AG04450 (cell line): ENCODE measurements at places on chromosomes 5 and 9. TPM values are rescaled to one million over a fixed set of nuclear protein-coding genes. Genes with fewer than 3 reads are reported as not detected.

GRCh38 chr5:1100664-1101574 lies 10.9 kb downstream of the SLC12A7 start:
- DNase-seq = no peak

GRCh38 chr5:149150457-149150856 lies 9.2 kb downstream of the ABLIM3 start:
- no peak for DNase-seq

- no peak for DNase-seq
Observed at GRCh38 chr5:156450778-156451177, 123.8 kb downstream of the SGCD start.

- no peak for DNase-seq
Observed at GRCh38 chr9:116550696-116551436, 136.2 kb upstream of the TRIM32 start.

GRCh38 chr9:122954253-122954691 lies 13.5 kb downstream of the RABGAP1 start:
- DNase-seq = no peak

GRCh38 chr9:16103620-16104397 lies 551.0 kb downstream of the CCDC171 start:
- DNase-seq = no peak

DNA sequence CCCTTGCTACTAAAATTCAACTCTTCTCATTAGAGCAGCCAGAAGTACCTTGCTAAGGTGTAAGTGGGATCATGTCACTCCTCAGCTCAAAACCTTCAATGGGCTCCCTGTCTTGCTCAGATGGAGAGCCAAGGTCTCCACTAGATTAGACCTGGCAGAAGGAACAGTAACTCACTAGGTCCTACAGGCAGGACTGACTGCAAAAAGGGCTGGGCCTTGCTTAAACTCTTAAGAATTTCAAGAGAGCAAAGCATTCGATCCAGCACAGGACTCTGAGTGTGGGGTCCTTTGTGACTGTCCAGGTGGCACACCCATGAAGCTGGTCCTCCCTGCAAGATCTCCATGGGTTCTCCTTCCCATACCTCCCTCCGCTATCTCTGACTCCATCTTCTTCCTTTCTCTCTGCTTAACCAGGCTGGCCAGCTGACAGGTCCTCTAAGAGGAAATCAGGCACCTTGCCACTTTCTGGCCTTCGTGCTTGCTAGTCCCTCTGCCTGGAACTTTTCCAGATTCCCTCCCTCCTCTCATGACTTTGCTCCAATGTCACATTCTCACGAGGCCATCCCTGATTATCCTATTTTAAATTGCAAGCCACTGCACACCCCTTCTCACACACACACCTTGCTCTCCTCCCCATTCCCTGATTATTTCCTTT lies 70.2 kb downstream of the BASP1 start:
- no peak for DNase-seq

- no peak for DNase-seq
Observed at GRCh38 chr5:113531481-113532159, 18.1 kb downstream of the YTHDC2 start.

DNA sequence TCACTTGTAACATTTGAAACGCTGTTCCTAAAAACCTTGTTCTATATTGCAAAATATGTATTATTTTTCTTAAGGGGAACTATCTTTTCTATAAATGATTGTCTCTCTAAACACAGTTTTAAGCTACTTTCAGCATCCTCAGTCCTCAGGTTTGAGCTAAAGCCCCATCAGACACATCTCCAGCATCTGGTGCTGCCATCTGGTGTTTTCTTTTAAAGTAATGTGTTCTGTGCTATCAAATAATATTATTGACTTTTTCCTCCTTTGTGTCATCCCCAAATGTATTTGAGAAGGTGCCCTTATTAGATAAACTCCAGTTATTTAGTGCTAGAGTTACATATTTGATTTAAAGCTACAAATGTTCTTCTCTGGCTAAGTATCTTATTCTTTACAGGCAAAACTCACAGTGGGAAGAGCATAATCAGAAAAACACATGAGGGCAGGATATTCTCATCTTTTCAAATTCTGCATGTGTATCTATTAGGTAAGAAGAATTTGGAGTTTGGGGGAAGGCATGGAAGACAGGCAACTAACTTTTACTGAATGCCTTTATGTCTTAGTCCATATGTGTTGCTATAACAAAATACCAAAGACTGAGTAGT lies 27.5 kb downstream of the ZNF474 start:
- DNase-seq = no peak

DNA sequence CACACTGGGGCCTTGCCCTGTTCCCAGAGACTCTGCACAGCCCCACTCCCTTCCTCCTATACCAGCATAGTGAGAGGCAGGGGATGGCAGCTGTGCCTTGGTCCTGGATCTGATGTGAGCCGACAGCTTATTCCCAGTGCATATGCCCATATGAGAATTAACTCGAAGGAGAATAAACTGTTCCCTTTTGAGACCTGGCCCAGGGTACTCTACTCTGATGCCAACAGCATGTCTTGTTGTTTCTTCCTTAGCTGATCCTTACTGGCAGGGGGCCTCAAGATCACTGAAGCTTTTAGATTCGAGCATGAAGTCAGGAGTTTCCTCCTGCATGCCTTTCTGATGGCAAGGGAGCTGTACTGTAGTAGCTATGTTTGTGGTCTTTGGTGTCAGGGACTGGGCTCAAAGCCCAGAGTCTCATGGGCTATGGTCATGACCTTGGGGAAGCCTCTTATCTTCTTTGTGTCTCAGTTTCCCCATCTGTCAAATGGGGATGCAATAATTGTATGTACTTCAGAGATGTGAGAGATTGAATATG lies 57.1 kb downstream of the DOCK2 start:
- no peak for DNase-seq

DNA sequence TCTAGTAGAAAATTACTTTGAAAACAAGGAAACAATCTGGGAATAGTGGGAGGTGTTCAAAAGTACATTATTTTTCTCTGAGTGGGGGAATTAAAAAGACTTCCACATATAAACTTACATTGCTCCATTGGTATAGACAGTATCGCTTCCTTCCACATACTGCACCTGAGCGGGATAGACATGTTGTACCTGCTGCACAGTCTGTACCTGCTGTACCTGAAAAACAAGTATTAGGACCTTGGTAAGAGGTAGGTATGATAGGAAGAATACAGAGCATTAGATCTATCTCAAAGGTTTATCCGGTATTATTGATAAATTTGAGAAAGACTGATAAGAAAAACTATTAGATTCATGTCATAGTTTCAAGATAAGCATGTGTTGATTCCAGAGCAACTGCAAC lies 179.3 kb downstream of the RFX3 start:
- no peak for DNase-seq

DNA sequence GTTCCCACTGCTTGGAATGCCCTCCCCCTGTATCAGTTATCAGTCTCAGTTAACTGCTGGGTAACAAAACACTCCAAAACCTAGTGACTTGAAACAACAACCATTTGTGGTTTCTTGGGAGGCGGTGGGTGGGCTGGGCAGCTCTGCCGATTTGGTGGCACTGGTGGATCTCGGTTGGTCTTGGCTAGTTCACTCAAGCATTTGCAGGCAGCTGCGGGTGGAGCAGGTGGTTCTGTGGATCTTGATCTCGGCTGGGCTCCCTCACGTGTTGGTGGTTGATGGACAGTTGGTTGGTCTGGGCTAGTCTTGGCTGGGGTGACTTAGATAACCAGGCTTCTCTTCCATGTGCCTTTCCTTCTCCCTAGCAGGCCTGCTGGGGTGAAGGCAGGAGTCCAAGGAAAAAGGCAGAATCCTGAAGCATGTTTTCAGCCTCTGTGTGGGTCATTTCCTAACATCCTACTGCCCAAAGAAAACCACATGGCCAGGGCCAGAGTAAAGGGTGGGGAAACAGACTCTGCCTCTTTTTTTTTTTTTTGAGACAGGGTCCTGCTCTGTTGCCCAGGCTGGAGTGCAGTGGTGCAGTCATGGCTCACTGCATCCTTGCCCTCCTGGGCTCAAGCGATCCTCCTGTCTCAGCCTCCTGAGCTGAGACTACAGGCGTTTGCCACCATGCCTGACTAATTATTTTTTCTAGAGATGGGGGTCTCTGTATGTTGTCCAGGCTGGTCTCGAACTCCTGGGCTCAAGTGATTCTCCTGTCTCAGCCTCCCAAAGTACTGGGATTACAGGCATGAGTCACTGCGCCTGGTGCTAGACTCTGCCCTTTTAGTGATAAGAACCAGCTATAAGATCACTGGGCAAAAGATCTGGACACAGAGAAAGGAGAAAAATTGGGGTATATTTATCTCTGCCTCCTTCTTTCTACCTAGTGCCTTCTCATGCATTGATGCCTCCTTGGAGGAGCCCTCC lies 183.7 kb downstream of the RGS3 start:
- no peak for DNase-seq

DNA sequence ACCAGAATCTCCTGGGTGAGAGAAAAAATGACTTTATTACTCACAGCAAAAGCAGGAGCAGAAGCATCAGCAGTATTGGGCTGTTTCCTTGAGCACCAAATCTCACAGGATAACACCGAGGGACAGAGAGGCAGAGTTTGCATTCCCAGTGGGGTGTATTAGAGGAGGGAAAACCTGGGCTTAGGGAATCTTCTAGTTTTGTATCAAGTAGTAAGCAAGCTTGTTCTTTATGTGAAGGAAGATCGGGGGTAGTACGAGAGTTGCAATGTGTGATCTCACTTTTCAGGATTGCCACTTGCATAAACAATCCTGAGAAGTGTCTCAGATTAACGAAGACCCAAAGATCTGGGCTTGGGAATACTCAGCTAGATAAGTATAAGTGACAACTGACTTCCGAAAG lies 1163.0 kb downstream of the TAF11L14 start:
- no peak for DNase-seq

The DMGDH gene
- 1.7 and 1.9 TPM in 2 replicates for polyA plus RNA-seq

The TMEM171 gene
- polyA plus RNA-seq = 10.6 and 10.9 TPM in 2 replicates

The QRFP gene
- not detected in 2 replicates for polyA plus RNA-seq

The FOXD4 gene
- not detected in 2 replicates for polyA plus RNA-seq

The COL23A1 gene
- not detected in 2 replicates for polyA plus RNA-seq

The PTPRD gene
- polyA plus RNA-seq = 0.16 and 0.19 TPM in 2 replicates

The PCDHB14 gene
- 0.98 and 1.1 TPM in 2 replicates for polyA plus RNA-seq

The TXNDC8 gene
- not detected in 2 replicates for polyA plus RNA-seq
